Thoracic aorta (tissue), 2 donors: ENCODE measurements at places on chromosomes 2 and 18.

DNA sequence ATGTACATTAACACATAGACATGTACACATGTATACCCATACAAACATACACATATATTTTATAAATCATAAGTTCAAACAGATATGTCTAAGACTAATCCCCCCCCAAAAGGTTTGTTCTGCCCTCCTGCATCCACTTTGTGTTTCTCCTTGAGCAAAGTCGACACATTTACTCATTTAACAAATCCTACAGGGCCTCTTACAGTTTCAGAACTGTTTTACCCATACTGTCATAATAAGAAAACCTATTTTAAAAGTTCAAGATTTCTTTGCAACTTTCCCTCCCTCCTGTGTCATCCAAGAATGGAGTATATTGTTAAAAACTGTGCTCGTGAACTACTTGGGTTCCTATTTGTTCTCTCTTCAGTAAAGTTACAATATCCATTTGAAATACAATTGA is 166.7 kb downstream of the L3MBTL4 start:
- no peak for DNase-seq

DNA sequence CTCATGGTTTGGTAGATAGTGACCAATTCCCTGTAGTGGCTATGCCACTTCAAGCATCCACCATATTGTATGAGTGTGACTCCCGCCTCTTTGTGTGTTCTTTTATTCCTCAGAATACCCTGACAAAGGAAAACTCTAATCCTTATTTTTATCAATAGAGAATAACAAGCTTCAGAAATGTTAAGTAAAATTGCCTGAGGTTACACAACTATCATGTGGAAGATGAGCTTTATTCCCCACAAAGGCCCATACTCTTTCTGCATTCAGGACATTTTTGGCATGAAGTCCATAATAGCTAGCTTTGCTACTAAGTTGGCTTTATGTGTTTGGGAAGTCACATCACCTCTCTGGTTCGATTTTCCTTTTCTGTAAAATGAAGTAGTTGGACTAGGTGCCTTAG is 276.8 kb downstream of the PIK3C3 start:
- no peak for DNase-seq

DNA sequence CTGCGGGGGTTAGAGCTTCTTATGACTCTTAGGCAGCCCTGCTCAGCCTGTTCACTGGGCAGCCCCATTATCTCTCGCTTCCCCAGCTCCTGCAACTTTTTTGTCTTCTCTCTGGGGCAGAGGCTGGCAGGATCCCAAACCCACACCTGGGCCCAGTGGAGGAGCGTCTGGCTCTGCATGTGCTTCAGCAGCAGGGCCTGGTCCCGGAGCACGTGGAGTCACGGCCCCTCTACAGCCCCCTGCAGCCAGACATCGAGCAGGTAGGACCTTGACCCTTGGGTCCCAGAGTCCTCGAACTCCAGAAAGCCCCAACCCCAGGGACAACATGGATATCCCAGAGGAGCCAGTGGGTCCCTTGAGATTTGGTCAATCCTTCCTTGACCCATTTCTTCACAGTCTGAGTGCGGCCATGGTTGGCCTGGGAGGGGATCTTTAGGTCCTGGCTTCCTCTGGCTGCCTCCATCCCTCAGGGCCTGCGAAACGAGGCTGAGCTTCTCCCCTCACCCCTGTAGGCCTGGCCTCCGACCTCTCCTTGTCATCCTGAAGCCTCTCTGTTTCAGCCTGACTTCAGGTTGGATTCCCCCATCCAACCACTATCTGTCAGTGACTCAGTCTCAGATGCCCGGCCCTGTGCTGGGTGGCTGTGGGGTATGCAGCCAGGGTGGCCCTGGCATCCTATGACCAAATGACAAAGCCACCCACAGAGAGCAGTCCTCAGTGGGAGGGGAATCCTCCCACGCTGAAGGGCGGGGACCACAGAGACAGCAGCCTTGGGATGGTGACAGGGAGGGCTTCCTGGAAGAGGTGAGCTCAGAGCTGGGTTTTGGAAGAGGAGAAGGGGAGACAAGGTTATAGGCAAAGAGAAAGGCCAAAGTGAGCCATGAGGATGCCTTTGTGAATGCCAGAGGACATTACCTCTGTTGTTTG is 214.2 kb downstream of the DYSF start:
- DNase-seq = no peak

DNA sequence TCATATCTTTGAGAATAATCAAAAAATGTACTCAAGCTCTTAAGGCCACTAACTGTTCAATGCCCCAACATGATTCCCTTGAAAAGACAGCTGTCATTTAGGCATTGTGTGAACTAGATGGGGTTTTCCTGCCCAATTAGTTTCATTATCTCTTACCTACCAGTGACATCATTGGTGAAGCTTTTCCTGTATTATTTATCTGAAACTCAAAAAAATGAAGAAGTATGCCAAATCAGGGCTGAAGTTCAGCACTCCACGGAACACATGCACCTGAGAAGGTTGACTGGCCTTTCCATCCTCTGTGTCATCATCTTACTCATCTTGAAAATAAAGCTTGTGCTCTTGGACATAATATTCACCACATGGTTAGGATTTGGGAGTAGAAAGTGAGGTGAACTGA is 126.4 kb downstream of the TXNL1 start:
- no peak for DNase-seq

DNA sequence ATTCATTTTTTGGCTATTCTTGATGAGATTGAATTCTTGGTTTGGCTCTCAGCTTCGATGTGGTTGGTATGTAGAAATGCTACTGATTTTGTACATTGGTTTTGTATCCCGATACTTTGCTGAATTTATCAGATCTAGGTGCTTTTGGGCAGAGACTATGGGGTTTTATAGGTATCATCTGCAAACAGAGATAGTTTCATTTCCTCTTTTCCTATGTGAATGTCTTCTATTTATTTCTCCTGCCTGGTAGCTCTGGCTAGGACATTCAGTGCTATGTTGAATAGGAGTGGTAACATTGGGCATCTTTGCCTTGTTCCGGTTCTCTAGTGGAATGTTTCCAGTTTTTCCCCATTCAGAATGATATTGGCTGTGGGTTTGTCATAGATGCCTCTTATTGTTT is 5.5 kb upstream of the TACR1 start:
- no peak for DNase-seq

DNA sequence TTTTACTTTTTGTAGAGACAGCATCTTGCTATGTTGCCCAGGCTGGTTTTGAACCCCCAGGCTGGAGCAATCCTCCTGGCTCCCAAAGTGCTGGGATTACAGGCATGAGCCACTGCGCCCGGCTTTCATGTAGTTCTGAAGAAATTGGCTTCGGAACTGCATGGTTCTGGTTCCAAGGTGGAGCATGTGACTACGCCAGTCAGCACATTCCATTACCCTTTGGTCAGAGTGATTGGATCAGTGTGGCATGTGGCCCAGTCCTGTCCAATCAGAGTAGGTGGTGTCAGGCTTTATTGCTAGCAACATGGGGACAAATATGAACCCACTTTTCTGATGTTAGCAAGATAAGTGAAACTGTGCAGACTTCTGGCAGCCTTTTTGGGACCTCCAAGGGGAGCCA is 16.3 kb upstream of the ATOH8 start:
- peak; percentile 85 for DNase-seq
